ENCODE measurements at places on chromosomes 1 and 21.

DNA sequence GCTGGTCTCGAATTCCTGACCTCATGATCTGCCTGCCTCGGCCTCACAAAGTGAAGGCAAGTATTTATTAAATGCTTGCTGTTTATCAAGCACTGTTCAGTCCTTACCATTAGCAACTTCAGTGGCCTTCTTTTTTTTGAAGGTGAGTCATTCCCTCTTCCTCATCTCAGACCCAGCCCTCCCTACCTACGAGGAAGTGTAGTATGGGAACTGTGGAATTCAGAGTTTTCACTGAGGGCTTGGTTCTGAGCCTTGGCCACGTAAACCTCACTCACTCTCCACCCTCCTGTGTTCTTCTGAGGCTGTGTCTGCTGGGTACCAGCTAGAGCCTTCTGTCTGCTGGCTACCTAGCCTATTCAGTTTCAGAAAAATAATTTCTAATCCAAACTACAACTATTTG, 218.3 kb upstream of the SGIP1 start:
- DNase-seq = peak; percentile 28

DNA sequence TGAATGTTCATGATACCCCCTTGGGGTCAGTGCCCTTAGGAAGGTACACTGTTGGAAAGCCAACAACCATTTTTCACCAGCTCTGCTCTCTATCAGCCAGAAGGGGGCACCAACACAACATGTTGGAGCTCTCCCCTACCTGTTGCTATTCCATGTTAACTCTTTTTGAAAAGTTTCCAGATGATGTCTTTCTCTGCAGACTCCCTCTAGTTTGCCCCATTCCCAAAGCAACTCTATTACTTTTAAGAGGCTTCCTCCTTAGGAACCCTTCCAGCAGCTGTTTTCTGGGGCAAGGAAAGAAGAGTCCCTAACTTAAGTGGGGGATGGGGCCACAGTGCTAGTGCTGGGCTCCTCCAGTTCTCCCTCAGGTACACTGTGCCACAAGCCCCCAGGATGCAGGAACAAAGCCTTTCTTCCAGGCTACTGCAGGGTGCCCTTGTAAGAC, 22.9 kb upstream of the NDC1 start:
- peak; percentile 68 for DNase-seq

DNA sequence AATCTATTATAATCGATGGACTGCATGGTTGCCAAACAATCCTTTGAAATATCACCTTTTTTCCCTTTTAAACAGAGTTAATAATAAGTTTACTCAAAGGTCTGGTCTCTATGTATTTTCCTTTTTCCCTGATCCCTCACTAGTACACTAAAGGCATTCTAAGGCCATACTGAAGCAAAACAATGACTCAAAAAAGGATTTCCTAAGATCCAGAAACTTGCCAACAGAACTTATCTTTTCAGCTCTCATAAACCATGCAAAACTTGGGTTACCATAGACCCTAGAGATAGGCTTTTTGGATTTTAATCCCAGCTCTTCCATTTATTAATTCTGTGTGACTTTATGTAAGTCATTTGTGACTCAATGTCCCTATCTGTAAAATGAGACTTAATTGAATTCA, 77.1 kb downstream of the IFI44 start:
- DNase-seq = peak; percentile 36

DNA sequence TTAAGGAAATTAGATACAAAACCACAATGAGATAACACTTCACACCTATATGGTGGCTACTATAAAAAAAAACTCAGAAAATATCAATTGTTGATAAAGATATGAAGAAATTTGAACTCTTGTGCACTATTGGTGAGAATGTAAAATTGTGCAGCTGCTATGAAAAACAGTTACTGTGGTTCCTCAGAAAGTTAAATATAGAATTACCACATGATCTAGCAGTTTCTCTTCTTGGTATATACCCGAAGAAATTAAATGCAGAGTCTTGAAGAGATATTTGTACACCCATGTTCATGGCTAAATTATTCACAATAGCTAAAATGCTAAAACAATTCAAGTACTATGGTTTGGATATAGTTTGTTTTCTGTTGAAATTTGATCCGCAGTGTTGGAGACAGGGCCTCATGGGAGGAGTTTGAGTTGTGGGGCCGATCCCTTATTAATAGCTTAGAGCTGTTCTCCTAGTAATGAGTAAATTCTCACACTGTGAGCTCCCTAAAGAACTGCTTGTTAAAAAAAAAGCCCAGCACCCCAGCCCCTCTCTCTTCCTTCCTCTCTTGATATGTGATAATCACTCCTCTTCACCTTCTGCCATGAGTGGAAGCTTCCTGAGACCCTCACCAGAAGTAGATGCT, 1412.1 kb downstream of the PLA2G4A start:
- no peak for DNase-seq

GRCh38 chr21:19237608-19238007, 834.0 kb upstream of the TMPRSS15 start:
- DNase-seq = no peak

- no peak for DNase-seq
Measured at GRCh38 chr1:232966663-232967062, 16.3 kb downstream of the NTPCR start.

All from fibroblast of pulmonary artery (primary cell).